ENCODE measurements at places on chromosomes 12 and 14.

DNA sequence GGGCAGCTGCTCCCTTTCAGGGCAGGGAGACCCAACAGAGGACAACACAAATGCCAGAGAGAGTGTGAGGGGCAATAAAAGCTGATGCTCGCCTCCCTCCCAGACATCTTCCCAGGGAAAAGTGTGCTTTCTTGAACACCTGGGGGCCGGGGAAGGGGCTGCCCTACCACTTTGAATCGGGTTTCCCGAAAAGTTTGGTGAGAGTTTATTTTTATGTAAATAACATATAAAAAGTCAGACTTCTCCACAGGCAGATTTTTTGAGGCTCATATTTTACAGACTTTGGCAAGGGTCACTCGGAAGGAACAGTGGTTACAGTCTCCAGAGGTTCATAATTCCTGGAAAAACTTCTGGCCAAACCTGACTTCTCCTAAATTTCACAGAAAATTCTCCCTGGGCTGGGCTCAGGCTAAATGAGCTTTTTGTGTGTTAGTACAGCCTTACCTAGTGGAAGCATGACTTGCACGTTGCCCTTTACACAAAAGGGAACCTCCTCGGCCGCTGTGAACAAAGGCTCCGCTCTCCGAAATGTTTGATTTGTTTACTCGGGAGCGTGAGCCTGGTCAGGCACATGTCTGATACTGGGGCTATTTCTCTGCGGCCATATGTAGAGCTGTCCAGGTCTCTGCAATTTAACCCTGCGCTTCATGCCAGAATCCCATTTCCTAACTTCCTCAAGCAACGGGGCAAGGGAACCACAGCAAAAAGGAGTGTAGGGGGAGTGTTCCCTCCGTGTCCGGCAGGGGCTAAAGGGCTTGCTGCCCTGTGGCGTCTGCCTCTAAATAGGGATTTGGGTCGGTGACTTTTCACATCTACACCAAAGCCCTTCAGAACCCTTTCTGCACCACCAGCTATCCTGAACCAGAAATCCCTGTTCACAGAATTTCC lies 3.4 kb downstream of the RTL1 start:
- DNase-seq: no peak

DNA sequence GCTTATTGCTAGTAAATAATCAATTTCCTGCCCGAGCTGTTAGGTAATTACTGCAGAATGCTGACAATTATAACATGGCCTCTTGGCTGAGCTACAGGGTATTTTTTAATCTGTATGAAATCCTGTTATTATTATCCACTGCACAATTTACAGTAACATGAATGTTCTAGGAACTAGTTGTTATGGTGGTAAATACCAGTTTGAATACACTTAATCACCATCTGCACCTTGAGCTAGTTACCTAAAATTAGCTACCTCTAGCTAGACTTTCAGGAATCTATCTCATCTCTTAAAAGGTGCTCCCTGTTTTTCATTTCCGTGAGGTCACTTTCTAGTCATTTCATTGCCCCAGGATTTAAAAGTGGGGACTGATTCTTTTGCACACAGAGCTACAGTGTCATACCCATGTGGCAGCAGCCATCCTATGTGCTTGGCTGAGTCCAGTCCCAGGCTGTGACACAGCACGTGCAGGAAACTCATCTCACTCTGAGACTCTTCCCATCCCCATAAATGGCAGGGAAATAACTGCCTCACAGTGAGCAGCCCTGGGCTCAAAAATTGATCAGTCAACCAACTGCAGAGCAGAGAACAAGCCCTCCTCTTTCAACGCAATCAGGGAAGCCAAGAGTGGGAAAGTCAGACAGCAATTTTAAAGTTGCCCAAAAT lies 37.6 kb downstream of the DCP1B start:
- DNase-seq: no peak

DNA sequence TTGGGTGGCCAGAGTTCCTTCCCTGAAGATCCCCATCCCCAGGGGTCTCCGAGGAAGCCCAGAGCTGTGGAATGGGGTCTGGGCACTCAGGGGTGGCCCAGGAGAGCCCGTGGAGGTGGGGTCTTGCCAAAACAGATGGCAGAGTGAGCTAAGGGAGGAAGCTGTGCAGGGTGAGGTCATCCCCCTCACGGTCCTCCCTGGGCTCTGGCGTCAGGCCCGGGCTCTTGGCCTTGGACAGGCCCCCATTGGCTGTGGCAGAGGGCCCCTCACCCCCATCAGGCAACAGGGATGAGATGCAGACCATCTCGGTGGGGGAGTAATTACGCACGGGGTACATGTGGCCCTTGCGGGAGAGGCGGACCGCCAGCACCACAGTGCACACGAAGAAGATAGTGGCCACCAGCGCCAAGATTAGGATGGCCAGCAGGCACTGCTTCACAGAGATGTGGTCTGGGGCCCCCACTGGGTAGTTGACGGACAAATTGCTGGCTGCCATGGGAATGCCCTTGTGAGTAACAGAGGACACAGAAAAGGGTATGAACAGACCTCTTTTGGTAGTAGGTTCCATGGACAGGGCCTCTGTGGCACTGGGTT lies 10.7 kb downstream of the SELPLG start:
- DNase-seq: no peak

DNA sequence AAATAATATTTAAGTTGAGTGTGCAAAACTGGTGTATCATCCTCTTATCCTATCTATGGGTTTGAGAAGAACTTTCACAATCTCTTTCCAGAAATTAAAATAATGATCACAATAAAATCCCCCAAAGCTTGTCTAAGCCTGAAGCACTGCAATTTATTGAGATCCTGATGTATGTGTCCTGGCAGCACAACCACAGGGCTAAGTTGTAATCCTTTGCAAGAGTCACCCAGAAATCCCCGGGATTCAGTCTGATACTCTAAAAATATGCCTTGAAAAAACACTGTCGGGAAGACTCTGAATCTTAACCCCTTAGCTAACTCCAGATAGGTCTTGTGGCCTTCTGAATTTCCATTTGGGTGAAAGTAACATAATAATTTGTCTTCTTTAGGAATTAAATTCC lies 40.3 kb upstream of the STXBP6 start:
- DNase-seq: no peak

DNA sequence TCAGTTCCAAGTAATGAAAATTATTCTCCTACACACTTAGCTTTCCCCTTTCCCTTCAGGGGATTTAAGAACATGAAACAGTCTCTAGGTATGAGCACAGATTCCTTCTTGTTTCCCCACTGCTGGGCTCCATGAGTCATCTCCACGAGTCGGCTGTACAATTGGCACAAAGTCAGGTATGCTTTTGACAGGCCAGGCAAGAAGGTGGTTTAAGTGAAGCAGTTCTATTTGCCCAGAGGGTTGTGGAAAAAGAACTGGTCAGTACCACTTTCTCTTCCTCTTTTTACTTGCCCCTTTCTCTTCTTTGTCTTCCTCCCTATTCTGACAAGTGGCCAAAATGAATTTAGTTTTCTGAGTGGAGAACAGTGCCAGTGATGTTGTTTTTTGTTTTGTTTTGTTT lies 16.3 kb downstream of the DYNC1H1 start:
- DNase-seq: no peak

Measured in effector CD4-positive, alpha-beta T cell (primary cell).